Caco-2 (cell line): ENCODE measurements at places on chromosomes 3 and 15. TPM values are rescaled to one million over a fixed set of nuclear protein-coding genes. Genes with fewer than 3 reads are reported as not detected.
A peak's percentile ranks its signal among the peaks of the same experiment; 100 is the strongest.

- no peaks in the 10 kb centered on the region for H3K4me1 ChIP-seq
- DNase-seq = no peak
- H3K4me3 ChIP-seq = no peak overlapping the region
- H3K27me3 ChIP-seq = no peaks in the 10 kb centered on the region
- H3K36me3 ChIP-seq = no peaks in the 10 kb centered on the region
These were observed 21.3 kb downstream of the CNTN3 start for GRCh38 chr3:74593152-74593551.

GRCh38 chr3:88912294-88912877, 195.0 kb upstream of the EPHA3 start:
- H3K4me1 ChIP-seq = no peaks in the 10 kb centered on the region
- DNase-seq = no peak
- H3K36me3 ChIP-seq = no peaks in the 10 kb centered on the region

GRCh38 chr3:106447723-106448301, 579.0 kb upstream of the CBLB start:
- H3K4me1 ChIP-seq = no peaks in the 10 kb centered on the region
- no peaks in the 10 kb centered on the region for H3K27me3 ChIP-seq
- H3K4me3 ChIP-seq = no peak overlapping the region
- no peaks in the 10 kb centered on the region for H3K36me3 ChIP-seq
- DNase-seq = no peak

- H3K4me1 ChIP-seq = peaks cover 3% of the 10 kb centered on the region
- H3K36me3 ChIP-seq = no peaks in the 10 kb centered on the region
- H3K27ac ChIP-seq = no peak overlapping the region
- no peak for DNase-seq
These were observed 975 bp downstream of the PCSK6 start for GRCh38 chr15:101488300-101489164.

DNA sequence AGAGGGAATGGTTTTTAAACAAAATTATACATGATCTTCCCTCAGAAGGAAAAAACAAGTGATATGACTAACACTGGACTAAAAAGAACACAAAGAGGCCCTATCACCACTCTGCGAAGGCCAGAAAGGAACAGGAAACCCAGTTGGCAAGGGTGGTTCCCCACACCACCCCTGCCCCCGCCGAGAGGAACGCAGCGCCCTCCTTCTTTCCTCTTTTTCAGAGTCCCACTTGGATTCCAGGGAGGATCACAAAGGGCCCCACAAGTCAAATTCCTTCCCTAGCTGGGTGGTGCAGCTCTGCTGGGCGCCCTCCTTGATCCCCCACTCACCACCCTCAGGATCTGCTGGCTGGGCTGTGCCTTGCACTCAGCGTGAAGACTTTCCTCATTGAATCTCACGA, 29.8 kb downstream of the PLA1A start:
- H3K27ac ChIP-seq = no peak overlapping the region
- H3K4me3 ChIP-seq = no peak overlapping the region
- no peaks in the 10 kb centered on the region for H3K36me3 ChIP-seq
- no peaks in the 10 kb centered on the region for H3K27me3 ChIP-seq
- DNase-seq = no peak

DNA sequence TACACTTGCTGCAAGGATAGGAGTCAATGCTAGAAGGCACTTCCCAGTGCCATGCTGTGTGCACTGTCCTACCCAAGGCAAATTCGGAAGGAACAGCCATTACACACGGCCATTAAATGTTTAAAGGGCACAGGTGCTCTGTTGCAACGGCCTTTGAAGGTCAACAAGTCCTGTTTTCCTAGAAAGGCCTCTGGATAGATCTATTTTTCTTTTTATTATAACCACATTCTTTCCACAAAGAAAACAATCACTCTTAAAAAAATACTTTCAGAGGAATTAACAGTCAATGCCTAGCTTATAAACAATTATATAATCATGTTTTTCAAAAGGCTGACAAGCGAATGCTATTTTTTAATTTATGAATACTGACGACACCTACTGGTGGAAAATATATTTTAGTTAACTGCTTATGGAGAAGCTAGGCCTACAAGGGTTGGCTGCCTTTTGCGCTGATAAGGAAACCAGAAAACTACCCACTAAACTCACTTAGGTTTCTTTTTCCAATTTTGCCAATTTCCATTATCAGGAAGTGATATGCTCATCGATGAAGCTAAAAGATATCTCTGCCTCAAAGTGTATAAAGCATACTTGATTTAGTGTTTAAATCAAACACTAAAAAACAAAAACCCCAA, 2.4 kb downstream of the ARHGEF3 start:
- no peaks in the 10 kb centered on the region for H3K36me3 ChIP-seq
- peaks cover 14% of the 10 kb centered on the region for H3K4me1 ChIP-seq
- H3K27me3 ChIP-seq = no peaks in the 10 kb centered on the region
- H3K4me3 ChIP-seq = no peak overlapping the region
- no peak overlapping the region for H3K27ac ChIP-seq

DNA sequence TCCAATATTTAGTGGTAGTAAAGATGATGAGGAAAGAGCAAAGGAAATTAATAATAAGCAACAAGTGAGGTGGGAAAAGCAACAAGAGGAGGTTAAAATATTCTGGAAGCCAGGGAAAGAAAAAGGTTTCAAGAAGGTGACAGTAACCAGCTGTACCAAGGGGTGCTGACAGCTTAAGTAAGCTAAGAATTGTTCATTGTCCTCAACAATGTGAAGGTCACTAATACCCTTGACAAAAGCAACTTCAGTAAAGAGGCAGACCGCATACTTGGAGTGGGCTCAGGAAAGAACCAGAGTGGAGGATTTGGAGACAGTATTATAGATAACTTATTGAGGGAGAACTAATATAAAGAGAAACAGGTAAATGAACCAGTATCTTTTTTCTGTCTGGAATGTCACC, 116.2 kb downstream of the GBE1 start:
- H3K4me3 ChIP-seq = no peak overlapping the region
- H3K27ac ChIP-seq = no peak overlapping the region
- no peaks in the 10 kb centered on the region for H3K4me1 ChIP-seq

DNA sequence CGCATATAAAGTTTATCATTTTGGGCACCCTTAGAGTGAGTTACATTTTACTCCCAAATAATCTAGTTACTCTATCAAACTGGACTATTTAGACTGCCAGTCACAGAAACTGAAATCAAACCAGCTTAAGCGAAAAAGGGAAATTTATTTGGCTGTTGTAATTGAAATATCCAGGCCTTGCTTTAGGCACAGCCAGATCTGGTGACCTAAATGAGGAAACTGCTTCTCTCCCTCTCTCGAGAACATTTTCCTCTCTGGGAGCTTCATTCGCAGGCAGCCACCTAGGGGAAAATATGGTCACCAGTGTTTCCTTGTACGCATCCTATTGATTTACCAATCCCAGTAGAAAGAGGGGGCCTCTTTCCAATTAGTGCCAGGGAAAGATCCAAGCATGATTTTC, 175.3 kb upstream of the MITF start:
- H3K4me3 ChIP-seq = no peak overlapping the region
- DNase-seq = no peak
- H3K27ac ChIP-seq = no peak overlapping the region
- no peaks in the 10 kb centered on the region for H3K4me1 ChIP-seq
- no peaks in the 10 kb centered on the region for H3K36me3 ChIP-seq
- H3K27me3 ChIP-seq = no peaks in the 10 kb centered on the region; the same call in 1 of the 2 replicates

- H3K27me3 ChIP-seq = no peaks in the 10 kb centered on the region
- no peaks in the 10 kb centered on the region for H3K36me3 ChIP-seq
- no peak overlapping the region for H3K4me3 ChIP-seq
- no peak for DNase-seq
These were observed 11.2 kb downstream of the TGM4 start for GRCh38 chr3:44885618-44886017.

FMN1 gene
- total RNA-seq = 0.95 and 1.6 TPM in 2 replicates

STAB1 gene
- total RNA-seq = 0.39 and 0.63 TPM in 2 replicates

DNA sequence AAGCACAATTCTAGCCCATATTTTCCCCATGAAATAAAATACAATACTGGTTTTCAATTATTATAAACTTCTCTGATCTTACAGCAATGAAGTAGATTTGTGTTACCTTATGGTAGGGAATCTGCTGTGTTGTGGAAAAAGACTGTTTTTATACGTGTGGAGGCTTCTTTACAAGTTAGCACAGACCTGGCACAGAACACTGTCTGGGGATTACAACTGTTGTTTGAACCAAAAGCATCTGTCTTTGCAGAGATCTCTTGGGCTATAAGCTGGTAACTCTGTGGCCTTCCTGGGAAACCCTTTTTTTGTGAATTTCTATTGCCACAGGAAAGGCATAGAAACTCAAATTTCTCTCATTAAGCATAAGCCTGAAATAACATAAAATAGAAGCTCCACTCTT, 581.9 kb downstream of the TUSC7 start:
- no peaks in the 10 kb centered on the region for H3K36me3 ChIP-seq
- H3K4me1 ChIP-seq = no peaks in the 10 kb centered on the region
- H3K27me3 ChIP-seq = no peaks in the 10 kb centered on the region
- H3K4me3 ChIP-seq = no peak overlapping the region
- H3K27ac ChIP-seq = no peak overlapping the region

GRCh38 chr3:183315739-183316138, 62.7 kb downstream of the B3GNT5 start:
- H3K4me1 ChIP-seq = peaks cover 20% of the 10 kb centered on the region
- no peaks in the 10 kb centered on the region for H3K36me3 ChIP-seq
- no peaks in the 10 kb centered on the region for H3K27me3 ChIP-seq
- H3K27ac ChIP-seq = peak overlapping the region; percentile 69
- H3K4me3 ChIP-seq = no peak overlapping the region

GRCh38 chr3:154936196-154936595, 143.9 kb upstream of the MME start:
- no peaks in the 10 kb centered on the region for H3K4me1 ChIP-seq
- H3K36me3 ChIP-seq = no peaks in the 10 kb centered on the region
- no peaks in the 10 kb centered on the region for H3K27me3 ChIP-seq
- H3K27ac ChIP-seq = no peak overlapping the region

BBX gene
- total RNA-seq = 2.6 TPM in 2 replicates

PDE8A gene
- 25.2 and 32.0 TPM in 2 replicates for total RNA-seq

DNA sequence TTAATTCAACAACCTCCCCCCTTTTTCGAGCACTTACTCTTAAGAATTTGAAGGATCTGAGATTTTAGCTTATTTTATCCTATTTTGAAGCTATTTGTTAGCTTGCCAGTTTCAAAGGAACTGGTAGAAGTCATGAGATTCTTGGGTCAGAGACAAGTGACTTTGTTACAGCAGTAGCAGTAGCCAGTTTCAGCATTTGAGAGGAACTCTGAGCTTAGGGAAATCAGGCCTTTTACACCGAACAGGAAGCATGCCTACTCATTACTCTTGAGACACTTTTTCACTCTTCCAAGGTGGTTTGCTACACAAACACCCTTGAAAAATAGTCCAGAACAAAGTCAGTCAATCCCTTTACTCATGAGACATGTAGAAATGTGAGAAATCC, 24.5 kb upstream of the TM4SF1 start:
- H3K27ac ChIP-seq = peak overlapping the region; percentile 78
- no peaks in the 10 kb centered on the region for H3K36me3 ChIP-seq
- no peak overlapping the region for H3K4me3 ChIP-seq
- no peaks in the 10 kb centered on the region for H3K27me3 ChIP-seq
- peaks cover 36% of the 10 kb centered on the region for H3K4me1 ChIP-seq

DNA sequence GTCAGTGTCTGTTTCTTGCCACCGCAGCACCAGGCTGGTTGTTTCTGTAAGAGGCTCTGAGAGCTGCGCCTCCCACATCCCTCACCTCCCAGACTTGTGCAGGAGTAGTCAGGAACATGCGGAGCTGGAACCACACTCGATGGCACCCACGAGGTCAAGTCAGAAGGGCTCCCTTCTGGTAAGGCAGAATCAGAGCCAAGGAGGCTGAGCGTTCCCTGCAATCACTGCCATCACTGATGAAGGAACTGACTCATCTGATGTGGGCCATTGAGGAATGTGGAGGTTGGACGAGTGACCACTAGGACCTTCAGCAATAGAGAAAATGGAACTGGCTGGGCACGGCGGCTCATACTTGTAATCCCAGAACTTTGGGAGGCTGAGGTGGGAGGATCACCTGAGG, 35.7 kb upstream of the BLM start:
- no peak overlapping the region for H3K4me3 ChIP-seq
- H3K27ac ChIP-seq = no peak overlapping the region
- H3K4me1 ChIP-seq = no peaks in the 10 kb centered on the region

- no peak overlapping the region for H3K4me3 ChIP-seq
- H3K27ac ChIP-seq = peak overlapping the region; percentile 84
- H3K36me3 ChIP-seq = no peaks in the 10 kb centered on the region
- H3K4me1 ChIP-seq = peaks cover 14% of the 10 kb centered on the region
- no peaks in the 10 kb centered on the region for H3K27me3 ChIP-seq
These were observed 289.7 kb upstream of the TPRG1 start for GRCh38 chr3:188881954-188882641.

GRCh38 chr15:84879088-84879780, 5.2 kb upstream of the SLC28A1 start:
- H3K4me1 ChIP-seq = peaks cover 16% of the 10 kb centered on the region
- no peaks in the 10 kb centered on the region for H3K27me3 ChIP-seq
- H3K4me3 ChIP-seq = no peak overlapping the region
- no peak overlapping the region for H3K27ac ChIP-seq
- no peak for DNase-seq

DNA sequence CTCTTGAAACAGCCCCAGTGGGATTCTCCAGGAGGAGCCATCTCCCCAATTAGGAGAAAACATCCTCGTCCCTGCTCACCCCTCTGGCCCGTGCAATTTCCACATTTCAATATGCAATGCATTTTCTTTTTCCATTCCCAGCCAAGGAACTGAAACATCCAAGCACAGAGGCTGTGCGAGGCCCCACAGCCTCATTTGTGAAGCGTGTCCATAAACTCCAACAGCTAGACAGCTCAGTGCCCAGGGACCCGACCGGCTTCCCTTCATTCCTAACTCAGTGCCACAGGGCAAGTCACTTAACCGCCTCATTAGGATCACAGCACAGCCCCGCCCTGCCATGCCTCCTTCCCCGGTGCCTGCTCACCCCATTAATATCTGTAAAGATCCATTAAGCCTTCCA, 204.2 kb upstream of the IGF1R start:
- no peaks in the 10 kb centered on the region for H3K4me1 ChIP-seq
- no peak overlapping the region for H3K27ac ChIP-seq
- H3K27me3 ChIP-seq = no peaks in the 10 kb centered on the region; the same call in 1 of the 2 replicates
- no peak overlapping the region for H3K4me3 ChIP-seq

- no peaks in the 10 kb centered on the region for H3K36me3 ChIP-seq
- peaks cover 6% of the 10 kb centered on the region; the same call in 1 of the 2 replicates for H3K4me1 ChIP-seq
- H3K27ac ChIP-seq = no peak overlapping the region
- no peak overlapping the region for H3K4me3 ChIP-seq
- H3K27me3 ChIP-seq = no peaks in the 10 kb centered on the region
These were observed 31.0 kb upstream of the ZCWPW2 start for GRCh38 chr3:28317438-28318022.

CLSTN2 gene
- 20.1 and 26.1 TPM in 2 replicates for total RNA-seq

DNA sequence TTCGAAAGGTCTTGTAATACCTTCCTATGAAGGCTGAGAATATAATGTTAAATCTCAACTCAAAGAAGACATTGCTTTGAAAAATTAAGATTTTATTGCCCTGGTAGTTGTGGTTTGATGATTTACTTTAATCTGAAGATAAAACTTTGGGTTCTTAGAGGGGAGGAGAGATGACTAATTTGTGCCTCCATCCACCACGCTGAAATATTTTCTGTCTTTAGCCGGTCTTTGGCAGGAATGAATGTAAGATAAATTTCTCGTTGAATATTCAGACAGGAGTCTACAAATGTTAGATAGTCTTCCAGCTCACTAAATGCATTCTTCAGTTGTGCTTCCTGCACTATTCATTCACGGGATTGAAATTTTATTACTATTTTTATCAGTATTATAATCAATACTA, 844.3 kb upstream of the NR2F2 start:
- DNase-seq = no peak
- H3K4me1 ChIP-seq = no peaks in the 10 kb centered on the region
- H3K36me3 ChIP-seq = no peaks in the 10 kb centered on the region
- H3K4me3 ChIP-seq = no peak overlapping the region

- H3K27ac ChIP-seq = no peak overlapping the region
- H3K4me1 ChIP-seq = no peaks in the 10 kb centered on the region
- no peak overlapping the region for H3K4me3 ChIP-seq
- no peak for DNase-seq
- no peaks in the 10 kb centered on the region for H3K27me3 ChIP-seq
These were observed 24.9 kb upstream of the ARPIN start for GRCh38 chr15:89937365-89938350.
